ENCODE measurements at places on chromosomes 1 and 21.

DNA sequence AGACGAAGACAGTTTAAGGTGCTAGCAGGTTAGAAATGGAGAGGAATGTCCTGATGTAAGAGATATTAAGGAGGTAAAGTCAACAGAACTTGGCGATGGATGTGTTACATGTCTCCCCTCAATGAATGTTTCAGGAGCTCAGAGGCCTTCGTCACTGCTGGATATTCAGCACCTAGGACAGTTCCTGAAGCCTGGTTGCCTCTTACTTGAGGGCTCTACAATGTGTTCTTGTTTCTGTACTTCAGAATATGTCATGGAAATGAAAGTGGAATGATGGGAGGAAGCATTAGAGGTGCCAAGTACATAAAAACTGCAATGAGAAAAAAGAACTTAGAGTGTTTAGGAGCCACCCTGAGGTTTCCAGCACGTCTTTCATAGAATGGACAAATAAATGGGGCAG, 17.7 kb downstream of the TNR start:
- no peak for DNase-seq

GRCh38 chr1:228393811-228394570, 12.6 kb downstream of the TRIM11 start:
- DNase-seq: no peak

GRCh38 chr1:24317956-24318614, 1.1 kb upstream of the GRHL3 start:
- DNase-seq: no peak

DNA sequence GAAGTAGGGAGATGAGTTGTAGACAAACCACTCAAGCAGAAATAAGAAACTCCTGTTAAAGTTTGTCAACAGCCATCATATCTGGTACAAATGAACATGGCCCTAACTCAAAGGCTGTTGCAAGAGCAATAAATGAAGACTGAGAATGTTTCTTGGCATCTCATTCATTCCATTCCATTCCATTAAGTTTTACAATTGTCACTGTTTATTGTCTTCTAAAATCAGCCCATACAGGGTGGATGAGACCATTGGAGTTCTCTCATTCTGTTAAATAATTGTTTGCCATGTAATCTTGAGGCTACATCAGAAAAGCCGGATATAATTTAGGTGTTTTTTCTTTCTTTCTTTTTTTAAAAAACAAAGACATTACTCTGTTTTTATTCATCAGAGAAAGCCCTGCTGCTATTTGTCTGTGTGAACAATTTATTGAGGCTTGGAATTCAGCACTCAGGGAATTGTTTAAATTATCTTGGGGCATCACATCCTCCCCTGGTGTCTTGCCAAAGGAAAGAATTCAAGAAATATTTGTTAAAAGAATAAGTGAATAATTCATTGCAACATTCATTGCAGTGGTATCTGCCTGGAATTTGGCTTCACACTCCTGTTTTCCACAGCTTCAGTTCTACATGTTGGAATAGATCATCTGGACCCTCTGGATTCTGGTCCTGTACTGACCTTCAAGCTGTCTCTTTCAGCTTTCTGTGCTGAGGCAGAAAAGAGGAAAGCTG, 604.5 kb downstream of the PLPP3 start:
- no peak for DNase-seq
